ENCODE measurements at places on chromosomes 1 and 21.

DNA sequence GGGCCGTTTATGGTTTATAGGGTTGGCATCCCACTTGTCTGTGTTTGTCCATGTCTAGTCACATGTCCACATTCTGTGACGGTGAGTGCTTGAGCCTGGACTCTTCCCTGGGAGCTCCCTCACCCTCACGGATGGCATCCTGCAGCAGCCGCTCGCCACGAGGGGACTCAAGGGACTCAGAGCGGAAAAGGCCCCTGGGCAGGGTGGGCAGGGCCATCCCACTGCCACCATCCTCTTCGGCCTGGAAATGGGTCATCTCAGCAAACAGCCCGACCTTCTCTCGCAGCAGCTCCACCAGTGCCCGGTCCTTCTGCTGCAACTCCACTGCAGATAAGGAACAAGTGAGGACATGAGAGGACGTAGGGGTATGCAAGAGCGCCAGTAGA lies 11.1 kb downstream of the RXFP4 start:
- no peak for DNase-seq

DNA sequence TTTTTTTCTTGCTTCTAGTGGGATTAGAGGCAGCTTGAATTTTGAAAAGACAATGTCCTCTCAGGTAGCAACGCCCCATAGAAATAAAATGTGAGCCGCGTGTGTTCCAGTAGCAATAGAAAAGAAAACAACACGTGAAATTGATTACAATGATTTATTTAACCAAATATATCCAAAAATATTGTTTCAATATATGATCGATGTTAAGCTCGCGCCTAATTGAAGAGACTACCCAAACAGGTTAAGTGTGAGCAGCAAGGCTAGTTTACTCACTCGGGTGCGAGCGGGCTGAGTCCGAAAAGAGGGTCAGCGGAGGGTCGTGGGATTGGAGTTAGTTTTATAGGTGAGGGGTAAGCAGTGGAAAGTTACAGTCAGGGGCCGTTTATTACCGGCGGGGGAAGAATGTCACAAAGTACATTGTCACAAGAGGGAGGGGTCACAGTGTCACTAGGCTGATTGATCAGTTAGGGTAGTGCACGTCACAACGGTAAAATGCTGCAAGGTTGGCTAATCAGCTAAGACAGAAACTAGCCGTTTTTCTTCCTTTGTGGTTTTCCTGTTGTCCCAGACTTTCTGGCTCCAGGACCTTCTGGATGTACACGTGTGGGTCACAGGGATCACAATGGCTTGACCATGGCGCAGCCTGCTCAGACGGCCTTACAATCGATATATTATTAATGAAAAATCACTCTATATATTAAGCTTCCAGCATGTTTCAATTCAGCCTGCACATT lies 697 bp upstream of the ZNF670 start:
- DNase-seq = no peak

DNA sequence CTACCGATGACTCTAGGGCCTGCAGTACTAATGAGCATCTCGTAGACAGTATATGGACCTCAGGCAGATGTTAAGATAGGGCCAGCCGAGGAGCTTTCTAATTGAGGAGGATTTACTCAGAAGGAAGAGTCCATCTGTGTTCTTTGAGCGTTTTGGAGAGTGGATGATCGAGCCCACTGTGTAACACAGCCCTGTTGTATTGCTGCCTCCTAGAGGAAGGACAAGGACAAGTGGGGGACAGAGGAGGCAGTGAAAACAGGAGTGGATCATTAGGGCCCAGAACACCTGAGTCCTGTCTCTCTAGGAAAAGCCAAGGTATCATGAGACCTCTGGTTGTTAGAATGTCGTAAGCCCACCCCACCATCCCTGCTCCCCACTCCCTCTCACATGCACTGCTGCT lies 62.9 kb downstream of the TBX19 start:
- no peak for DNase-seq

- no peak for DNase-seq
These were observed 55.9 kb downstream of the CD58 start for GRCh38 chr1:116514708-116515525.

- DNase-seq = peak; percentile 34
These were observed 358.3 kb downstream of the KIF26B start for GRCh38 chr1:245512980-245513578.

- DNase-seq = no peak
These were observed 121.6 kb downstream of the NTMT2 start for GRCh38 chr1:170267317-170267716.

Data from frontal cortex (tissue), 4 donors.